G401 (cell line): ENCODE measurements at places on chromosomes 16 and 17. TPM values are rescaled to one million over a fixed set of nuclear protein-coding genes. Genes with fewer than 3 reads are reported as not detected.

- DNase-seq = no peak
Measured at GRCh38 chr16:17723531-17724134, 252.9 kb upstream of the XYLT1 start.

DNA sequence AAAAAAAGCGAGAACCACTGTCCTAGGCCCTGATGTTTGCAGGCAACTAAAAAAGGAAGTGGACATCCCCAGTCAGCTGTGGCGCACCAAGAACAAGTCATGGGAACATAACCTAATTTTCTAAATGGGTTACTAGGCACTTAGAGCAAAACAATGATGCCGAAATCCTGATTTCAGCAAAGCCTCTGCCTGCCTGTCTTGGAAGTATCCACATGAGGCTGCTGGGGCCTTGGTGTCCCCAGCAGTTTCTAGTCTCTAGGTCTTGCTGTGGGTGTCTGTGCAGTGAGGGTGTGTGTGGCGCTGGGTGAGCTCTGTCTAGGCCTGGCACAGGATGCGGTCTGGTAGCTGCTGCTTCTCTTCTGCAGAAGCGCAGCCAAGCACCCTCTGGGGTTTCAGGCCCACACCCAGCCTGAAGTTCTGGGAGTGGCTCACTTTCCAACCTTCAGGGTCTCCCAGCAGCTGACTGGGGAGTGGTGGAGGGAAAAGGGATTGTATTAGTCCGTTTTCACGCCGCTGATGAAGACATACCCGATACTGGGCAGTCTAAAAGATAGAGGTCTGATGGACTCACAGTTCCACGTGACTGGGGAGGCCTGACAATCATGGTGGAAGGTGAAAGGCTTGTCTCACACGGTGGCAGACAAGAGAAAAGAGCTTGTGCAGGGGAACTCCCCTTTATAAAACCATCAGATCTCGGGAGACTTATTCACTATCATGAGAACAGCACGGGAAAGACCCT lies 21.1 kb downstream of the STH start:
- no peak for DNase-seq

DNA sequence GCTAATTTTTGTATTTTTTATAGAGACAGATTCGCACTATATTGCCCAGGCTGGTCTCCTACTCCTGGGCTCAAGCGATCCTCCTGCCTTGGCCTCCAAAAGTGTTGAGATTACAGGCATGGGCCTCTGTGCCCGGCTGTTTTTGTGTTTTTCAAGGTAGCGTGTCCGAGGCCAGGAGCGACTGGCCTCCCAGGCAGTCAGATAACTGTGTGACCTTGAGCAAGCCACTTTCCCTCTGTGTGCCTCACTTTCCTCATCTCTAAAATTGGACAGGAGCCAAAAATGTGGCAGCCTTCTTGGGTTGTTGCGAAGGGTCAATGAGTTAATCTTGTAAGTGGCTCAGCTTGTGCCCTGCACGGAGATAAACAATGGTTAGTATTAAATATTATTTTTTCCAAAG lies 2.4 kb downstream of the ABCC1 start:
- no peak for DNase-seq

TEKT5 gene
- not detected in 2 replicates for total RNA-seq

DNA sequence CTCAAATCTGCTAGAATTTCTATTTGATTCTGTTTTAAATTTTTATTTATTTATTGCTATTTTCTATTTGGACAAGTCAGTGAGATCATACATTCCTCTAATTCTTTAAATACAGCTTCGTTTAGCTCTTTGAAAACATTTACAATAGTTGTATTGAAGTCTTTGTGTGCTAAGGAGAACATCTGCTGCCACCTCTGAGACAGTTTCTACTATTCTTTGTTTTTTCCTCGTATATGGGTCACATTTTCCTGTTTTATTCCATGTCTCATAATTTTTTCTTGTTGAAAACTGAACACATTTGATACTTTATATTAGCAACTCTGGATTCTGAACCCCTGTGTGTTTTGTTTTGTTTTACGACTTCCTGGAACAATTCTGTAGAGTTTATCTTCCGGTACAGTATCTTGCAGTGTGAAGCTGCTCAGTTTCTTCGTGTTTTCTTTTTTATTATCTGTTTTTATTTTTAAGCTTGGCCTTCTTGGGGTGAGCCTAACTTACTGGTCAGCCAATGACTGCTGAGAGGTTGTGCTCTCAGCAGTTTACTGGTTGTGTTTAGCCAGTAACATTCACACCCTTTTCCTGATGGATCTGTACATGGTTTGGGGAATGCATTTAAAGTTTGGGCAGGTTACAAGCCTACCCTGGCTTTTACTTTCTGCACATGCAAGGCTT lies 99.0 kb downstream of the CA4 start:
- no peak for DNase-seq

DNA sequence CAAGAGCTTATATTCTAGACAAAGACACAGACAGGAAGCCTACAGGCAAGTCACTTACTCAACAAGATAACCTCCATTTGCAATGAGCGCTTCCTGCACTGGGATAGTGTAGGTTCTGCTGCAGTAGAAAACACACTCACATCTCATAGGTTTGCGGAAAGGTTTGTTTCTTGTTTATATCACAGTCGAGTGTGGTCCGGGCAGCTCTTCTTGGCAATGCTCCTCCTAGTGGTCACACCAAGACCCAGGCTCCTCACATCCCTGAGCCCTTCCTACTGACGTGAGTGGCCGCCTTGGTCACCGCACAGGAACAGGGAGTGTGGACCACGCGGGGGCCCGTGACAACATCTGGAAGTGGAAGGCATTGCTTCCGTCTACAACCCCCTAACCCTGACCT lies 48.0 kb upstream of the RBFOX3 start:
- peak; percentile 91 for DNase-seq

KRTAP9-2 gene
- not detected in 2 replicates for total RNA-seq

DNA sequence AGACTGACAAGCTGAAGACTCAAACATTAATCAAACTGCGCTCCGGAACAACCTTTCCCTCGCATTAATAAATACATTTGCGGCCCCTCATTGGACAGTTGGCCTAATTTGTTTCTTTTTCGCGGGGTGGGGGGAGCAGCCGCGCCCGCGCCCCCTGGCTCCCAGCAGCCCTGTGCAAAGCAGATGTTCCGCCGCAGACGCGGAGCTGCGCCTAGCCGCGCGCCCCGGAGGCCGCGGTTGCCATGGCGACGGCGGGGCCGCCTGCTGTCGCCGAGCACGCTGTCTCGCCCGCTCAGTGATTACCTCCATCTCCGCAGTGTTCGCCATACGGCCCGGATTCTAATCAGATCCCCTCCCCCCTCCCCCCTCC lies 25.5 kb downstream of the COPZ2 start:
- DNase-seq = no peak

DYNLRB2 gene
- not detected in 2 replicates for total RNA-seq

KRTAP9-4 gene
- not detected in 2 replicates for total RNA-seq
